Left lung (tissue), 14 donors: ENCODE measurements at places on chromosomes 7 and 10. TPM values are rescaled to one million over a fixed set of nuclear protein-coding genes. Genes with fewer than 3 reads are reported as not detected.

Gene SERPINE1
- 4.0 TPM for polyA plus RNA-seq

DNA sequence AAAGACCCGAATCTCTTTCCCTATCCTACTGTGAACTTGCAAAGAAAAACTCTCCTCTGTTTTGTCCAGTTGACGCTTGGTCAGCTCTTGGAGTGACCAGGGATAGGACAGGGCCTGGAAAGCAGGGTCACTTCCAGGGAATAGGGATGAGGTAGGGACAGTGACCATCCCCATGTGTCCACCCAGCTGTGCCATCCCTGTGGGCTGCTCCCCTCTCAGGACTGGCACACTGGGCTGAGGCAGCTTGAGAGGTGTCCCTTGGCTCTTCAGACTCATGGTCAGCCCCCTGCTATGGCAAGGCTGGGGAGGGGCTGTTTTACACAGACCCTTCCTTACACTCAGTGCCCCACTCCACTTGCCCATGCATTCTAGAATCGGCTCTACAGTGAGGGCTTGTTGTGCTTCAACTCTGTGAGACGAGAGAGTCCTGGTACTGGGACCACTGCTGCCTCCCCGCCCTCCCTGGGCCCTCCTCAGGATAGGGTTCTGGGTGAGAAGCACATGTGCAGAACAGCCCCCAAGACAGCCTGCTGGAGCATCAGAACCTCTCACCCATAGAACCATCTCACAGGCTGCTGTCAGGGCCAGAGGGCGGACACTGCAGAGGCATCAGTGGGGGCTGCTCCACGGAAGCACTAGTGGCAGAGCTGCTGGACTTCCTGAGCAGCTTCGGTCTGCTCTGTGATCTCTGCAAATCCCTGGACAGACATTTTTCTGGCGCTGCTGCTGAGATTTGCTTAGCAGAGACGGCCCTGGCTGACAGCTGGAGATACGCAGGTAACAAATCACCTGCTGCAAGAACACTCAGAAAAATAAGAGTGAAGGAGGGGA is 202.8 kb upstream of the CXCL12 start:
- DNase-seq, result no peak

DNA sequence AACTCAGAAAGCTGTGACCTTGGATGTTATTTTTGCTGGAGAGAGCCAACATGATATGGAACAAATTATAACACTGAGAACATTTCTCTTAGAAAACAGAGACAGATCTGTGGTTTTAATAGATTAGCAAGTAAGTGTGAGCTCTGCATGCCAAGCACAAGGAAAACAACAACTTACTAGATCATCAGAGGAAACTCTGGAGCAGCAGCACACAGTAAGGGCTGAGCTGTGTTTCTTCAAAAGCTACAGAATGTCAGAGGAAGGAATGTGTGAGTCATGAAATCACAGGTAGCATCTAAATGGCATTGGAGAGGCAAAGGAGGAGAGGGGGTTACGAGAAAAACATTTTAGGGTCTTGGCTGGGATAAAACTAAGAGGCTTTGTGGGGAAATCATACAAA is 283.4 kb upstream of the FZD8 start:
- no peak for DNase-seq

DNA sequence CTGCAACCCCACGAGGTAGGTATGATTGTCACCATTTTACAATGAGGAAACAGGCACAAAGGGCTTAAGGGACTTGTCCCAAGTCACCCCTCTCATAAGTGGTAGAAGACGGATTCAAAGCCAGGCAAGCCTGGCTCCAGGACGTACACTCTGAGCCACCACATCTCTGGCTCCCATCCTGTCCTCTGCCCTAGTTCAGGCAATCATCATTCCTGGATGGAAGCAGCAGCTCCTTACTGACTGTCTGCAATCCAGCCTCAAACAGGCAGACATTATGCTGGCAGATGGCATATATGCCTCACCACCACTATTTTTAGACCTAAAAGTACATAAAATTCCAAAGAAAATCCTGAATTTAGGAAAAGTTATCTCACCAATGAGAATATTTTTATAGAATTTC is 100.7 kb downstream of the USP6NL start:
- DNase-seq, result no peak

DNA sequence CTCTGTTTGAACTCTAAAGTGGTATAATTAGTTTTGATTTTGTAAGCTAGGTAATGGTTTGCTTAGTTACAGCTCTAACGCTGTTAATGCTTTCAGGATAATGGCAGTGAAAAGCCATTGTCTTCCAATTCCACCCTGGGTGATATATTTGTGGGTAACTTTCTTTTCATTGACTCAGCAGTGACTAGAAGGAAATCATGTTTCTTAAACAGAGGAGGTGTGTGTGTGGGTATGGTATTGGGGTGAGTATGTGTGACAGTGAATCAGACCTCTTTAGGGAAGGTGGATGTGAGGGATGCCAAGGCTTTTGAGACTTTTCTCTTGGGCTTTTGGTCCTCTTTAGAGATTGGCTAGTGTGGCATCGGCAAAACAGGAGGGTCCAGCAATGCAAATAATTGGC is 13.6 kb downstream of the ENTPD7 start:
- no peak for DNase-seq

Gene GLI3
- 30.7 TPM for polyA plus RNA-seq

- DNase-seq, result no peak
Measured at GRCh38 chr7:24936121-24936824, 43.7 kb downstream of the OSBPL3 start.

GRCh38 chr7:142140401-142140959 is 29.0 kb downstream of the MGAM2 start:
- DNase-seq, result no peak
